ENCODE measurements at places on chromosomes 3 and 15.

GRCh38 chr3:123724306-123724705 is 139.5 kb upstream of the HACD2 start:
- DNase-seq = no peak

DNA sequence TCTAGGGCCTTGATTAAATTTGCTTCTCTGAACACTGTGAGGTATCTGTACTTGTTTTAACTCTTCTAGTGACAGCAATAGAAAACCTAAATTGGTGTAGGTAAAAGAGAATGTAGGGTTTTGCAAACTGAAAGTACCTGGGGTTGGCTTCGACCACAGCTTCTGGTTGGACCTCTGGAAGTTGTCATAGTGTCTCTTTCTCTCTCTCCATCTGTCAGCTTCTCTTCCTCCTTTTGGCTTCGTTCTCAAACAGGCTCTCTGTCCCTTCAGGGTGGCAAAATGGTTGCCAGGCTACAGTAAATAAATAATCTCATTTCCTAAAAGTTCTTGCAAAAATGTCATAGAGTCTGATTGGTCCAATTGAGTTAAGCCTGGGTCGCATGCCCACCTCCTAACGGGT is 149.3 kb upstream of the CTDSPL start:
- no peak for DNase-seq

DNA sequence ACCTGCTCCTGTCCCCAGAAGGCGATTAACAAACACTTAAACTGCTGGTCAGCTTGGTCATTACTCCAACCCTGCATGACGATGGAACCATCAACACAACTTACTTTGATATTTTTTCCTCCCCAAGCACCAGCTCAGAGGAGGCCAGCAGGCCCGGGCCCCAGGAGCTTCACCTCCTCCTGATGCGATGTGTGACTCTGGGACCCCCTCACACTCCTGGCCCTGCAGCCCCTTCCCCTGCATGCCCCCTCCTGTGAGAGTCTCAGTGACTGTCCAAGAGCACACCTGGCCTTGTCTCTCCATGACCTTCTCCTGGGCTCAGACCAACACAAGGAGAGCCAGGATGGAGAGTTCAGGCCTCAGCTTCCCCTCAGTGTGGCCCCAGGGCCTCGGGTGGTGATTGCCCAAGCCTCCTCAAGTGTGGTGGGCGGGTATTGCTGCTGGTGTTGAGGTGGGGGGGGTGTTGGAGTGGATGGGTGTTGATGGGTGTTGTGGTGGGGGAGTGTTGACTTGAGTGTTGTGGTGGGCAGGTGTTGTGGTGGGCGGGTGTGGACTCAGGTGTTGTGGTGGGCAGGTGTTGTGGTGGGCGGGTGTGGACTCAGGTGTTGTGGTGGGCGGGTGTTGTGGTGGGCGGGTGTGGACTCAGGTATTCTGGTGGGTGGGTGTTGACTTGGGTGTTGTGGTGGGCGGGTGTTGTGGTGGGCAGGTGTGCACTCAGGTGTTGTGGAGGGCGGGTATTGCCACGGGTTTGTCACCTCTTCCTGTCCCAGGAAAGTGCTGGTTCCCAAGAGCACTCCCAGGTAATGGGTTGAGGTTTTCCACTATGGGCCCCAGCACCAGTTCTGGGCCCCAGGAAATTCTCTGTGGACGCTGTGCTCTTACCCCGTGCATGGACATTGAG is 68.1 kb downstream of the TFRC start:
- DNase-seq = no peak

- peak; percentile 64 for DNase-seq
Measured at GRCh38 chr3:125437631-125438435, 62.7 kb upstream of the ZNF148 start.

DNA sequence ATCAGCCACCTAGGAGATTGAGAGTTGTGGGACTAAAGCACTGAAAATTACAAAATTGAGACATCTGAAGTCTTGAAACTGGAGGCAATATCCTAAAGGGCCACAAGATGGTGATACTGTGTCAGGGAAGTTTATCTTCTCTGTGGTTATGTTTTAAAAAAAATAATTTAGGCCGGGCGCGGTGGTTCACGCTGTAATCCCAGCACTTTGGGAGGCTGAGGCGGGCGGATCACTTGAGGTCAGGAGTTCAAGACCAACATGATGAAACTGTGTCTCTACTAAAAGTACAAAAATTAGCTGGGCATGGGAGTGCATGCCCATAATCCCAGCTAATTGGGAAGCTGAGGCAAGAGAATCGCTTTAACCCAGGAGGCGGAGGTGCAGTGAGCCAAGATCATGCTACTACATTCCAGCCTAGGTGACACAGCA is 17.9 kb upstream of the NIT2 start:
- DNase-seq = peak; percentile 72

- DNase-seq = no peak
Measured at GRCh38 chr3:59094446-59094845, 44.6 kb upstream of the CFAP20DC start.

Data from CD4-positive, alpha-beta T cell treated with Interleukin-17A for 1 hour (primary cell).